ENCODE measurements at places on chromosomes 12 and 14.
A peak's percentile ranks its signal among the peaks of the same experiment; 100 is the strongest.

DNA sequence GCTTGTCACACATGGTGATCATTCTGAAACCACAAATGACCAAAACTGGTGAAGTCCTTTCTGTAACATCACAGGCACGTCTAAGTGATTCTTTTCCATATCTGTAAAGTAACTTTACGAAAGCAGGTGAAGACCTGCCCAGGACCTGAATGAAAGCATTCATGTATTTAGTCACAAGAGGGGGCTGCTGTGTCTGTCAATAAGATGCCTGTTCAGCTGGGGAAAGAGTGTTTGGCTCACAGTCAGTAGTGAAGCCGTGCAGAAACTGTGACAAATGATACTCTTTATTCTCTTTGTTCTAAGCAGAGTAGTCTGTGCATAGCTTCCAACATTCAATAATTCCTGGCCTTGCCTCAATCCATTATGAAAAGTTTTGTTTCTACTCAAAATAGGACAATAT is 373.5 kb upstream of the OR4E1 start:
- no peak for DNase-seq

DNA sequence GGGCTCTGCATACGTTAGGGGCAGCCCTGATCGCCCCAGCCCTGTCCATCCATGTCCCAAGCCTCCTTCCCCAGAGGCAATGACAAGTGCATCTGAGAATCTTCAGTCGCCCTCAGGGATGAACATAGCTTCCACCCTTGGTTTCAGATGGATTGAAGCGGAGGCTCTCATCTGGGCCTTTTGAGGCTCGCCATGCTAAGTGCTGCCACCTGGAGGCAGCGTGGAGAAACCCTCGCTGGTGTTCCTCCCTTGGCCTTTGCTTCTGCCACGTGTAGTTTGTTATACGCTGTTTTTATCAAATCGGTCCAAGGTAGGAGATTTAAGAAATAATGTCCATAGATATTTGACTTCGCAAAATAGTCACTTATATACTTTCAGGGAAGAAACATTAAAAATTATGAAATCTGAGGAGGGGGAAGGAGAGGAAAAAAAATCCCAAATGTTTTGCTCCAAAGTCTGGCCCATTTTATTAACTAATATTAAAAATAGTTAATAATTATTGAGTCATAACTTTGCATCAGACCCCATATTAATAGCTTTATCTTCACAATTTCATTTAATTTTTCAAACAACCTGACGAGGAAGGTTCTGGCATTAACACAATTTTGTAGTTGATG is 28.8 kb upstream of the LRRC10 start:
- peak; percentile 69 for DNase-seq

- DNase-seq: no peak
Measured at GRCh38 chr14:68516342-68516741, 276.5 kb downstream of the ZFP36L1 start.

DNA sequence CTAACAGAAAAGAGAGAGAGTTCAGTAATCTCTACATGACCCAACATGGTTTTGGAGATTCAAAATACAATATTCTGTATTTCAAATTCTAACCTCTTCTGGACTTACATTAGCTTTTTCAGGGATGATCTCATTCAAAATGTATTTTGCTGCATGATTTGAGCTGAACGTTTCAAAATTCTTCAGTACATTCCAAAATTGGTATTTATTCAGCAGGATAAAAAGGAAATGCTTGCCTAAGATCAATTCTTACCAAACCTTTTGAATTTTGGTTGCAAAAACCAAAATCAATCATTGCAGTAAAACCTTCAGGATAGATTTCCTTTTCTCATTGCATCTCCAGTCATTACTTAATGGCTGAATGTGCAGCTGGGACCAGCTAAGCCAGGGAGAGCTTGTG is 1761.3 kb upstream of the SEL1L start:
- peak; percentile 61 for DNase-seq

DNA sequence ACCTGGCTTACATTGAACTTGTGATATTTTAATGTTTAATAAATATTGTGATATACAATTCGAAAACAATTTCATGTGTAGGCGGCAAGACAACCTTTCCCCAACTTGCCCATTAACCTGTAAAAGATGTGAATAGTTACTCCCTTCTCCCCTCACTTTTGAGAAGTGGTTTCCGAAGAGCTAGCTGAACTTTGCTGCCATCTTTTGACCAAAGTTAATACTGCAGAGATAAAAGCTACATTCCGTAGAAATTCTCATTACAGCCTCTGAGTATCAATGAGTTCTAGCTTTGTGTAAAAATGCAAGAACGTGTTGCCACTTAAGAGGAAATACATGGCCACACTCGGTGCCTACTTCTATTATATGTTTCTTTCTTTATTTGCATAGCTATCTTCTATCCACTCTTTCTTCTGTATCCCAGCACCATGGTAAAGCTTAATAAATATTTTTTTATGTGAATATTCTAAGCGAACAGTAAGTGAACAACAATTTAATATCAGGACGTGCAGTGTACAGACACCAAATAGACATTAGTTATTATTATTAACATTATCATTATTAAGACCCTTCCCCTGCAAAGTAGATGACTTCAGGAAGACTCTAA is 105.1 kb upstream of the TMEM260 start:
- DNase-seq: peak; percentile 35

DNA sequence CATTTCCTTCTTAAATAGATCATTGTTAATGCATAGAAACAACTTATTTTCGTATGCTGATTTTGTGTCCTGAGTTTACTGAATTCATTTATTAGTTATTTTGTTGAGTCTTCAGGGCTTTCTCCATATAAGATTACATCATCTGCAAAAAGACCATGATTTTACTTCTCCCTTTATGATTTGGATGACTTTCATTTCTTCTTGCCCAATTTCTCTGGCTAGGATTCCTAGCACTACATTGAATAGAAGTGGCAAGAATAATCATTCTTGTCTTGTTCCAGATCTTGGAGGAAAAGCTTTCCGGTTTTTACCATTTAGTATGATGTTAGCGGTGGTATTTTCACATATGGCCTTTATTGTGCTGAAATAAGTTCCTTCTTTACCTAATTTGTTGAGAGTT is 303.0 kb upstream of the RTL1 start:
- no peak for DNase-seq

GRCh38 chr14:69882915-69883314 is 3.7 kb downstream of the SMOC1 start:
- no peak for DNase-seq

DNA sequence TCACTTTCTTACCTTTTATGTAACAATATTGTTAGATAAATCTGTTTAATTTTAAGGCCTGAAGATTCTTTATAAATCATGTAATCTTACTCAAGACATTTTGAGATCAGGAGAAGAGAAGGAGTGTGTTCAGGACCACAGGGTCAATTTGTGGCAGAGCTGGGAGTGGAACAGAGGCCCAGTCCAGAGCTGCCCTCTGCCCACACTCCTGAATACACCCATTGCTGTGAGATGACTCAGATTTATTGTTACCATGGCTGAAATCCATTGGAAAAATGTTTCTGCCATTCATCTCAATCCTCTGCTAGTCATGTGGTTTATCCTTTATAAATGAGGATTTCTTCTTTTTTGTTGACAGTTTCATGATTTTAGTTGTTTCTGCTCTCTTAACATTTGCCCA is 100.5 kb upstream of the STXBP6 start:
- DNase-seq: no peak

GRCh38 chr14:71001742-71002141 is 94.5 kb downstream of the PCNX1 start:
- DNase-seq: no peak

- peak; percentile 52 for DNase-seq
Measured at GRCh38 chr12:132275110-132275531, 54.3 kb downstream of the GALNT9 start.

- no peak for DNase-seq
Measured at GRCh38 chr12:63085120-63085519, 65.9 kb downstream of the AVPR1A start.

DNA sequence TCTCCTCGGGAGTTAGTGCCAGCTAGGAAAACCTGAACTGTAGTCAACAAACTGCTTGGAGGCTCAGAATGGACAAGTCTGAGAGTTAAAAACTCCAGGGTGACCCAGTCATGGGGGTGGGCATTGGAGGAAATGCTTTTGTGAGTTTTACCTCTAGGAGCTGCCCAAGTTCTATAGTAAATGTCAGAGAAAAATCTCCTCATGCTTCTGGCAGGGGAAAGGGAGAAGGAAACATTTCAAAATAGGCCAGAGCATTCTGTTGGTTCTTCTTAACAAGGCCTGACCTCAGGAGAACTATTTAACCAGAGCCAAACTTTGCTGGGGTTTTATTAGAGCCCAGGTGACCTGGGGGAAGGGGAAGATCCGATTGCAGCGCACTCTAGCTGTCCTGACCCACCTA is 12.3 kb downstream of the NINJ2 start:
- no peak for DNase-seq

- DNase-seq: peak; percentile 90
Measured at GRCh38 chr14:22432348-22432976, 156.6 kb downstream of the DAD1 start.

DNA sequence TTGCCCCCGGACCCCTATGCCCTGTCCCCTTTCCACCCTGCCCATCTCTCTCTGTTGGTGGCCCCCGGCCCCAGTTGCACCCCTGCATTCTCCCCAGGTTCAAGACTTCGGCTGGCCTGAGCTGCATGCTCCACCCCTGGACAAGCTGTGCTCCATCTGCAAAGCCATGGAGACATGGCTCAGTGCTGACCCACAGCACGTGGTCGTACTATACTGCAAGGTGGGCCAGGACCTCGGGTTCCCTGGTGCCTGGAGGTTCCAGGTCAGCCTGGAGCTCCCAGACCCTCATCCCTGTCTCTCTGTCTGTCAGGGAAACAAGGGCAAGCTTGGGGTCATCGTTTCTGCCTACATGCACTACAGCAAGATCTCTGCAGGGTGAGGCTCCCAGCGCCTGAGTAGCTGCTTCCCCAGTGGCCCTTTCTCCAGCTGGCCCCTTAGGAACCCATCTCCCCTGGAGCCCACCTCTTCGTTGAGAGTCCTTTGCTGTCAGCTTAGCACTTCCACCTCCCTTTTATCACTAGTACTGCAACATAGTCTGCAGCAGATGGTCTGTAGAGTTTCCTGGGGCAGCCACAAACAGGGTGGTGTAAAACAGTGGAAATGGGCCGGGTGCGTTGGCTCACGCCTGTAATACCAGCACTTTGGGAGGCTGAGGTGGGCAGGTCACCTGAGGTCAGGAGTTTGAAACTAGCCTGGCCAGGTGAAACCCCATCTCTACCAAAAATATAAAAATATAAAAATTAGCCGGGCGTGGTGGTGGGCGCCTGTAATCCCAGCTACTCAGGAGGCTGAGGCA is 5.8 kb downstream of the TNS2 start:
- no peak for DNase-seq

DNA sequence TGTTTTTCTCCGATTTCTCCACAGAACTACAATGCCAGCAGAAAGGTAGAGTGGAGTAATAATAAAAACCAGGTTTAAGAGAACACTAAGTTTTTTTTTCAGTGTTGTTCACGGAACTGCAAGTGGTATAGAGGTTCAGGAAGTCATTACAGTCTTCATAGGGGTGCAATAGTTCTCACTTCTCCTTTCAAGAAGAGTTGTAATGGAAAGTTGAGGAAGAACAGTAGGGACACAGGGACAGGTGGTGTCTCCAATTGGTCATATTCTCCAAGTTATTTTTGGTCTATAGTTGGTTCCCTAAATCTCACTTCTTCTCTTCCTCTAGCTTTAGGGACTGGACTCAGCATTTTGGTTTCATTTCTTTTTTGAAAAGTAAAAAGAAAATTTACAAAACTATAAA is 894.0 kb downstream of the NRXN3 start:
- no peak for DNase-seq

DNA sequence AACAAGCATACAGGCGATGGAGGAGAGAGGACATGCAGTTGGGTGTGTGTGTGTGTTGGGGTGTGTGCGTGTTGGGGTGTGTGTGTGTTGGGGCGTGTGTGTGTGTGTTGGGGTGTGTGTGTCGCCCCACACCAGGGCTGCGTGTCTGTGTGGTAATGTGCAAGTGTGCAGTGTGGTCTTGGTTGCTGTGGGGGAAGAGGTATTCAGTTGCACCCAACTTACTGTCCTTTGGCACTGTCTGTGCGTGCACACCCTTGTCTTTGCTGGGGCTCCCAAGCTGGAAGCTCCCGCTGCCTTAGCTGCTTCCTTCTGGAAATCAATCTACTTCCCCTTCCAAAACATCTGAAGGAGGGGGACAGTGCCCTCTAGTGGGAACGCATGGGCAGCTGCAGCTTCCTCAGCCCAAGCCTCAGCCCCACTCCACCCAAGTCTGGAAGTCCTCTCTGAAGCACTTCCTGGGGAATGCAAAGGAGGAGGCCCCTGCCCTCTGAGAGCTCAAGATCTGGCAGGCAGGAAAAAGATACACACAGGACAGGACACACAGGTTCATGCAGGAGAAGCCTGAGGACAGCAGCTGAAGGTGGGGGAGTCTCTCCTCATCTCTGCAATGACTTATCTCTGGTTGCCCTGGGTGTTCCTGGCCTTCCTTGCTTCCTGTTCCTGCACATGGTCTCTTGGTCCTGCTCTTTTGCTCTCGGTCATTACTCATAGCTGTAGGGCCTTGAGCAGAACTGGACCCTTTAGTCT is 13.1 kb downstream of the ASIC1 start:
- DNase-seq: peak; percentile 82

- DNase-seq: no peak
Measured at GRCh38 chr12:66449531-66449930, 147.2 kb downstream of the HELB start.

DNA sequence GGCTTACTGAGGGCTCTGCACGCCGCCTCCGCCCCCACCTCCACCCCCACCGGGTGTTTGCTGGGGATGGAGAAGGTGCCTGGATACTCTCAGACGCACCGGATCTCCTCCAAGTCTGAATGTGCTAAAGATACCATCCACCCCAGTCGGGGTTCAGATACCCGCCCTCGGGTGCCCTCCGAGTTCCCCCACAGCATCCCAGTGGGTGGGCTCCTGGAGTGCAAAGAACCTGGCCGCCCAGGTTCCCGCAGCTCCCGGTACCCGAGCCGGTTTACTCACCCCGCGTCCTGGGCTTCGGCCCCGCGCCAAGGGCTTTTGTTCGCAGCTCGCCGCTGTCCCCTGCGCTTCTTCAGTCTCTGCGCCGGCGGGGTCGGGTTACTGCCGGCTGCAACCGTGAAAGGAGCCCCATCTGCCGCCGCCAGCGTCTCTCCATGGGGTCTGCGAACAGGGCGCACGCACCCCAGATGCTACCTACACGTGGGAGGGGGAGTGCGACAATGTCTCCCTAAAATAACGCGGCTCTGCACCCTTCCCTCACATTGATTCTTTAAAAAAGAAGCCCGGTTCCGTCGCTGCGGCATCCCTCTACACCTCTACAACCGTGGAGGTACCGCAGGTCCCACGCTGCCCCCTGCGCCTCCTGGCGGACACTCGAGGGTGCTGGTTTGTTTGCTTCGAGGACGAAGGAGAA is at the start of gene CCDC177:
Gene CCDC177, minus strand, starts transcription at position 609 of the 691 bp plus-strand sequence. CDS start 1,249 bp downstream, outside the sequence.
- peak; percentile 22 for DNase-seq

- DNase-seq: no peak
Measured at GRCh38 chr12:69002969-69003368, 70.0 kb upstream of the CPM start.

DNA sequence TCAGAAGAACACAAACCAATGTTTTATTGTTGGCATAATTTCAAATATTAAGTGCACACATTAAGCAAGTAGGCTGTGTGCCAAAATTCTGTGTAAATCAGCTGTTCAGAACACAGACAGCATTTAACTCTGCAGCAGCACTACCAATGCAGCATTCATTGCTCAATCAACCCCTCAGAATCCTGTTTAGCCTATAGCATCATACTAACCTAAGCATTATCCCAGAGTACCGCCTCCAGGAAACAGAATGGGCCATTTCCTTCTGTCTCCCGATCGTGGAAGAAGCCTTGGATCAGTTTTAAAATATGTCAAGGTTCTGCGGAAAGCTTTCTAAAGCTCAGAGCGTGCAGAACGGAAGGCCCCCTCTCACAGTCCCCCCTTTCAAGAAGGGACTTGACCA is 3.3 kb downstream of the IL26 start:
- DNase-seq: no peak

All from AG10803 (cell line).